PC-3 (cell line): ENCODE measurements at places on chromosomes 5 and 9.

GRCh38 chr9:128636024-128636390, 20.6 kb downstream of the DYNC2I2 start:
- peak; percentile 74 for DNase-seq

DNA sequence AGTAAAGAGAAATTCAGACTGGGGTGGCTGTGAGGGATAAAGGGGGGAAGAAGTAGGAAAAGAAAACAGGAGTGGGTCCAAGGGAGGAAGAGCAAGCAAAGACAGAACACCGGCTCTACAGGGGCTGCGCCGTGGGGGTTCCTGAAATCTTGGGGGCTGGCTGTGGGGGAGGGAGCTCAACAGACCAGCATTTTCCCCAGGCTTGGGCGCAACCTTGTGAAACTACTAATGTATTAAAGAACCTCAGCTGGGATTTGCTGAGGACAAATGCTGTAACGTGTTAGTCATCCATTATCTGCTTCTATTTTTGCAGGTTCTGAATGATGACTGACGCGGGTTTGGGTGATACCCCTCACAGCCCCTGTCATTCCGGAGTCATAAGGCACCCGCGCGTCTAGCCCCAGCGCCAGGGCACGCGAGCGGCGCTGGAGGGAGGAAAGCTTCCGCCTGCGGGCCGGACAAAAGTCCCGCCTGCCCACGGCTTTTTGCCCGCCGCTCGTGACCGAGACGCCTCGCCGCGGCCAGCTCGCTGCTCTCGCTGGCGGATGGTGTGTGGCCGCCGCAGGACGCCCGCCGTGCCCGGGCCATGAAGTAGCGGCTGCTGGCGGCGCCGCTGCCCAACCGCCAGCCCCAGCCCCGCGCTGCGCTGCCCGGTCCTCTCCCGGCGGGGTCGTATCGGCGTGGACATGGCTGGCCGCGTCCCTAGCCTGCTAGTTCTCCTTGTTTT, 110.6 kb downstream of the PAM start:
- DNase-seq: peak; percentile 81

DNA sequence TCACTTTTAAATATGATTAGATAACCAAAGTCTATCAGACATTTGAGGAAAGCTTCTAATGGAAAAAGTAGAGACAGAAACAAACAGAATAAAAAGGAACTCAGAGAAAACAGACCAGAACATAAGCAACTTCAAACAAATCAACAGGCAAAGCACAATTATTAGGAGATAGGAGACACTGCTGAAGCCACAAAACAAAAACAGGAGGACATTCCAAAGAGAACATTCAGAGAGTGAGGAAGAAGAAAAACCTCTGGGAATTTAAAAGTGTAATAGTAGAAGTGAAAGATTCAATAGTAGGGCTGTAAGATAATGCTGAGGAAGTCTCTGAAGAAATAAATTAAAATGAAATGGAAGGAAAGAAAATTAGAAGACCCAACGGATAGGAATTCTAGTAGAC, 83.2 kb upstream of the TBCA start:
- DNase-seq: no peak

- no peak for DNase-seq
Measured at GRCh38 chr9:12510551-12510950, 182.6 kb upstream of the TYRP1 start.

DNA sequence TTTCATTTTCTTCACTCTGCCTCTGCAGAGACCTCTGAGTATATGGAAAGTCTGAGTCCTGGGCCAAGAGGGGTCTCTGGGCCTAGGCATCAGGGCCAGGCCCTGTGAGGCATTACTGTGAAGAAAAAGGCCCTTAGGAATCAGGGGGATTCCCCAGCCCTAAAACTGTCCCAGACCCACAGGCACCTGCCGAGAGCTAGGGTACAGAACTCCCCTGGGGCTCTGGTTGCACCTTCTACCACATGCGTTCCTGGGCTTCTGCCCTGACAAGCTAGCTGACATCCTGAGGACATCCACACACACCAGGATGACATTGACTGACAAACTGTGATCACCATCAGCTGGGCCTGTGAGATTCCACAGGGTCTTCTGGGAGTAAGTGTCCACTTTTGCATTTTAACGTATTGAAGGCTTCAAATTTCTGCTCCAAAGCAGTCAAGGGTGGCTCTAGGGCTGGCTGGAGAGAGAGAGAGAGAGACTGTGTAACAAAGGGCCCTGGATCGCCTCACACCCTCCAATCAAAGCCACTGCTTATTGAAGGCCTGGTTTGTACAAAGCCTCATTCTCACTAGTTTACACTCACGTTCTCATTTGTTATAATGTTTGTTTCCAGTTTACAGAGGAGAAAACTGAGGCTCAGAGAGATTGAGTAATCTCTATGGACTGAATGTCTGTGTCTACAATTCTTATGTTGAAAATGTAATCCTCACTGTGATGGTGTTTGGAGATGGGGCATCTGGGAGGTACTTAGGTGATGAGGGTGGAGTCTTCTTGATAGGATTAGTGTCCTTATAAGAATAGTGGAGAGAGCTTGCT, 45.1 kb downstream of the TGFBI start:
- DNase-seq: no peak

GRCh38 chr5:179577286-179577960, 27.1 kb downstream of the RUFY1 start:
- DNase-seq: no peak

DNA sequence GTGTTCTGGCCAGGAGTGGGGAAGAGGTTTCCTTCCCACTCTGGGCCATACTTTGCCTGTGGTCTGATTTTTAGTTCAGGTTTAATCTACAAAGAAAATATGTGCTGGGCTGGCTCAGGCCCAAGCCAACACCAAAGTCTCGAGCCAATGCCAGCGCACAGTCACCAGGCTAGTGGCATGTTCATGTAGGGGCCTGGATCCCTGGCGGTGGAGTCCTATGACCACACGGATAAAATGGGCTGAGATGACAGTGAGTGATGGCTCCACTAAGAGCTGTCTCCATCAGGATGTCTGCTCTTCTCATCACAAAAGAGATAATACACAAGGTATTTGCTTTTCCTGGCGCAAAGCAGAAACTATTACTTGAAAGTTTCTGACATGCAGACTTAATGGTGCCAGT, 92.9 kb upstream of the PTPN3 start:
- no peak for DNase-seq

DNA sequence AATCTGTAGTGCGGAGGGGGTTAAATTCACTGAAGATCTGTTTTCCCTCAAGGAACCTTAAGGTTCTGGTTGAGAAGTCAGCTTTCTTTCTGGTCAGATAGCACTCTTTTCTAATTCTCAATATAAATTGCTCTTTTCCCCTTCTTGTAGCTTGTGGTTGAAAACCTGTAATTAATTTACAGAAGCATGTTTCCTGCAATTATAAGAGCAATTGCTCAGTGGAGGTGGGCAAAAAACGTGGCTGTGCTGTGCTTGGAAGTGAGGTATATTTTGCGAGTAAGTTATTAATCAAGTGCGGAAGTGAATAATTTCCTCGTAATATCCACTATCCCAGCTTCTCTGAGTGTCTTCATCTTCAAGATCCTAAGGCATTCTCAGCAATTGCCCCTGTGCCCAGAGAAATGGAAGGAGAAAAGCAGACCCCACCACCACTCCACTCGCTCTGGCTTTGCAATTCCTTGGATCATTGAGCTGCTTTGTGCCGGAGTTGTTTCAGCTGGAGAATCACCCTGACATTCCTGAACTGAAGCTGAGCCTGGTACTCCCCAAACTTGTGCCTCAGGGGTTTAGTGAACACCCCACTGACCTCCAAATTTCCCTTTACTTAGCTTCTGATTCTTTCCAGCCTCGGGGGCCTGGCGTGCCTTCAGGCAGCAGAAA, 140.6 kb downstream of the LRRC70 start:
- DNase-seq: no peak

- no peak for DNase-seq
Measured at GRCh38 chr9:76438841-76439588, 20.0 kb upstream of the GCNT1 start.

DNA sequence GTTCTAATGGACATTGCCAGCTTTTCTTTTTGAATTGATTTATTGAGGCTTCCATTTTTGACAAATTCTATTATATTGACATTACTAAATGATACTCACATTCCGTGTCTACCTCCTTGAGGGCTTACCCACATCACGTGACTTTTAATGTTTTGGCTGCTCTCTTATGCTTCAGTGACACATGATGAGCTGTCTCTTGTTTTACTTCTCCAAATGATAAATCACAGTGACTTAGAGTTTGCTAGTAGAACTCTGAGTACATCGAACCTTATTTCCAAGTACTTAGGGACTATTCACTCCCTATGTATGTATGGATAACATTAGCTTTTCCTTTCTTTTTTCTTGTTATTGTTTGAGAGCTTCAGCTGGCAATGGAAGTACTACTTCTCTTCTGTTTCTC, 169.8 kb upstream of the KCNN2 start:
- DNase-seq: peak; percentile 68

DNA sequence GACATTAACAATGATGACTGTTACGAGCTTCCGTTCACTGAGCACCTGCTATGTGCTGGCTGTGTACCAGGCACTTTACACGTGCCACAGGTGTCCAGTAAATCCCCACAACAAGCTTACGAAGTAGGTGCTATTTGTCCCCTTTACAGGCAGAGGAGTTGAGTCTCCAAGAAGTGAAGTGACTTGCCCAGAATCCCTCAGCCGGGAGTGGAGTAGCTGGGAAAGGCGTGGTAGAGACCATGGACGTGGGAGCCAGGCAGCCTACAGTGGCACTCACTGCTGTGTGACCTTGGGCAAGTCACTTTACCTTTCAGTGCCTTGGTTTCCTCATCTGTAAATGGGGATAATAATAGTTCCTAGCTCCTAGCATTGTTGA, 669 bp upstream of the AMBP start:
- no peak for DNase-seq

- no peak for DNase-seq
Measured at GRCh38 chr9:122857815-122858214, 29.4 kb upstream of the PDCL start.

GRCh38 chr5:170278611-170279458, 18.7 kb downstream of the LCP2 start:
- no peak for DNase-seq

- peak; percentile 59 for DNase-seq
Measured at GRCh38 chr5:149780043-149780737, 50.1 kb downstream of the PPARGC1B start.

DNA sequence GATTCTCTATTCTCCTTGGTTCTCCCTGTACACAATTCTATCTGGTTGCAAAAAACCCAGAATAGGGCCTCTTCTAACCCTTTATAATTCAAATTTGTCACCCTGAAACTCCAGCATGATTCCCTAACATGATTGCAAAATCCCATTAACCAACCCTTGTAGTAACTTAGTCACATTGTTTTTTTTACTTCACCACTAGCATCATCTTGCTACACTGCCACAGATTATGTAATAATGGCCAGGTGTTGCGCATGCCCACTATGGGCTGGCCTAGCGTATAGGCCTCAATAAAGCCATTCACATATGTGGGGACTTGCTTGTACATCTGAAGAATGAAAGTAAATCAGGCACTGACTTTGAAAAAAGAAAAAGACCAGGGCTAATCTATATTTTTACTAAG, 25.7 kb downstream of the FAM170A start:
- peak; percentile 7 for DNase-seq

DNA sequence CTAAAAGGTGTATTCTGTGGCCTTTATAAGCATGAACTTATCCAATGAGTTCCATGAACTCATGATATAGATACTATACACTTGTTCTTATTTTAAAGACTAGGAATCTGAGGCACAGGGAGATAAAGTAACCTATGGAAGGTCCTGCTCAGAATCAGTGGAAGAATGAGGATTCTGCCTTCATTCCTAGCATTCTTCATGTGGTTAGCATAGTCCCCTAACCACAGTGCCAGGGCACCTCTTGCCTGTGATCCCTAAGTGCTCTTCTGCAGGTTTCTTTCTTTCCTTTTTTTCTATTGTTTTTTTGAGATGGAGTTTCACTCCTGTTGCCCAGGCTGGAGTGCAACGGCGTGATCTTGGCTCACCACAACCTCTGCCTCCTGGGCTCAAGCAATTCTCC, 174.1 kb downstream of the C9orf152 start:
- DNase-seq: peak; percentile 29

DNA sequence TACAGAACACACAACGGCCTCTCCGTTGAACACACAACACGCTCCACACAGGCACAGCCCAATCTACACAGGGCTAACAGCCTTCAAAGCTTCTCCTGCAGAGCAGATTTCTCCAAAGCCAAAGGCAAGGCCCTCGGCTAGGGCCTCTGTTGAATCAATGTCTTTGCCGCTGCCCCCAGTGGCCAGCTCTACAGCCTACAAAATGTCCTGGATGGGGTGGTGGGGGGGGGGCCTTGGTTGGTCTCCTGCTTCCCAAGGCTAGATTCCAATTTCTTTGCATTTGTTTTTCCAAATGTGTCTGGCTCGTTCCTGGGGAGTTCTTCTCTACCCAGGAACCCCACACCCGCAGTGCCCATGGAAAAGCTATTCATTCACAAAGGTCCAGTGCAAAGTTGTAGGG, 167.2 kb downstream of the PAX5 start:
- DNase-seq: no peak

DNA sequence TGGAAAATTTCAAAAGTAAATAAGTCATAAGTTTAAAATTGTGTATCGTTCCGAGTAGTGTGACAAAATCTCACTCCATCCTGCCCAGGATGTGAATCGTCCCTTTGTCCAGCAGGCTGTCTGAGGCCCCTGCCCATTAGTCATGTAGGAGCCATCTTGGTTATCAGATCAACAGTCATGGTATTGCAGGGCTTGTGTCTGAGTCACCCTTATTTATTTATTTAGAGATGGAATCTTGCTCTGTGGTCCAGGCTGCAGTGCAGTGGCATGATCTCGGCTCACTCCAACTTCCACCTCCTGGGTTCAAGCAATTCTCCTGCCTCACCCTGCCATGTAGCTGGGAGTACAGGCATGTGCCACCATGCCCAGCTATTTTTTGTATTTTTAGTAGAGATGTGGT, 30.2 kb downstream of the ITGA2 start:
- DNase-seq: peak; percentile 82

DNA sequence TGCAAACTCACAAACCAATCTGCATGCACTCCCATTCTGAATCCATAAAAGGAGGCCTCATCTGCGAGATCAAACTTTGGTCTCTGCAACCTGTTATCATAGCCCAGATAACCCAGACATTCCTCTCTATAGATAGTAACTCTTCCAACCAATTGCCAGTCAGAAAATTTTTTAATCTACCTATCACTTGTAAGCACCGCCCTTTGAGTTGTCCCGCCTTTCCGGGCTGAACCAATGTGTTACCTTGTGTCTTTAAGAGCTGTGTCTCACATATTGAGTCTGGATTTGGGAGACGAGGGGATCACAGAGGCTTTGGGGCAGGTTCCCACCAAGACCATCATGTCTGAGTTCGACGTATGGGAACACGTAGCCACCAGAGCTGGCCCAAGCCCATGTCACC, 91.1 kb upstream of the PPP1R26 start:
- DNase-seq: no peak

DNA sequence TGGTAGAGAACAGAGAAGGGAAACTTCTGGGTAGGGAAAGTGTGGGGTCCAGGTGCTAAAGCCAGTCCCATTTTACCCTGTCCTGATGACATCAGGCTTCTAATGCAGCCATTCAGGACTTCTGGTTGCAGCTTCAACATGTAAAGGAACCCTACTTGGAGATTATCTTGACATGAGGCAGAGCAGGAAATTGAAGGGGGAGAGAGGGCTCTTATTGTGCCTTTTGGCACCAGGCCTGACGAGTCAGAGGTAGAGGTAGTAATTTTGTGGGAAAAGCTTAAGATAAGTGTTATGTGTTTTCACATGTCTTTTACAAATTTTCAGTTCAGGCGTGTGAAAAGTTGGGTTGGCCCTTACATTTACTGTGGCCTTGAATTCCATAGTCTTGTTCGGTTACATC, 102.4 kb upstream of the APC start:
- peak; percentile 19 for DNase-seq
